ENCODE measurements at places on chromosomes 7 and 10.

- DNase-seq = no peak
Observed at GRCh38 chr7:153301936-153302335, 542.4 kb downstream of the ACTR3B start.

DNA sequence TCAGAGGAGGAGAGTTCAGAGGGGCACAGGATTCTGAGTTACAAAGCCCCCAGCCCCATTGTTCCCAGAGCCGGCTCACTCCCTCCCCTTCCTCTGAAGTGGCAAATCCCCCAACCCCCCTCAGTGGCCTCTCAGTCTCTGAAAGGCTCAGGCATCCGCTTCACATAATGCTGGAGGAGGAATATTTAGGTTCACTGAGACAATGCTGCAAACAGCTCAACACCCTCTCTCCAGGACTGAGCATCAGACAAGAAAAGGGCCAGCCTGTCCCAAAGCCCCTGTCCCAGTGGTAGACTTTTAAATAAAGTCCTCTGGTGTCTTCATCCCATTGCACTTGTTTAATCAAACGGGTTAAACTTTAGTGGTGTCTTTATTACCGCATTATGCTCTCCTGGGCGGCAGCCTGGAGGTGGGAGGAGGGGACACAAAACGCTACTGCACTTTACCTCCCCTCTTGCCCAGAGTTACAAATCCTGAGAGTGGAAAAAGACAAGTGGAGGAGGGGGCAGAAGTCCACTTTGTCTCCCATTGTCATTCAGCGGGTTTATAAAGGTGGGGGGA lies 257.9 kb downstream of the FGFR2 start:
- no peak for DNase-seq

GRCh38 chr10:24850727-24851296 lies 101.6 kb downstream of the PRTFDC1 start:
- no peak for DNase-seq

DNA sequence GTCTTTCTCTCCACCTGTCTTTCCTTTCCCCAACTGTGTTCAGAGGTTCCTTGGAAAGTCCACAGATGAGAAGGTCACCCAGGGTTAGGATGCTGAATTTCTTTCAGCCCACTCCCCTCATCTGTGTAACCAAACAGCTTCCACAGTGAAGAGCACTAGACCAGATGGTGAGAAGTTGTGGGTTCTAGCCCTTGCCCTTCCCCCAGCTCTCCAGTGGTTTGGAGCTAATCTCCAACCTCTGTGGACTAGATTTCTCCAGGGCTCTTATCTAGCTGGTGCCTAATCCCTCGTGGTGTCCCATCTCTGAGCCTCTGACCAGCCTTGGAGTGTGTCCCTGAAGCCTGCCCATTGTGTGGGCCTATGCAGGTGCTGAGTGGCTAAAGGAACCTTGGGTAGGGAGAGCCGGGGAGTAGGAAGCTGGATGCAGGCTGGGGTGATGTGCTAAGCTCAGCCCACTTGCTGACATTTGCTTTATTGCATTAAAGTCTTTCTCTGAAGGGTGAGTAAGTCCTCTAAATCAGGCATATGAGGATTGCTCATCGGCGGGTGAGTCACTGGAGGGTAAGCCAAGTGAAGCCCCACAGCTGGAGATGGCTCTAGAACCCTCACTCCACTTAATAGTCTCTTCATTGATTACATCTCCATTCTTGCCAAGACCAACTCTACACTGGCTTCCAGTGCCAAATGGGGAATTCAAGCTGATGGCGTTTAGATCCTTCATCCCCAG lies 14.9 kb downstream of the DUSP5 start:
- DNase-seq = peak; percentile 54

DNA sequence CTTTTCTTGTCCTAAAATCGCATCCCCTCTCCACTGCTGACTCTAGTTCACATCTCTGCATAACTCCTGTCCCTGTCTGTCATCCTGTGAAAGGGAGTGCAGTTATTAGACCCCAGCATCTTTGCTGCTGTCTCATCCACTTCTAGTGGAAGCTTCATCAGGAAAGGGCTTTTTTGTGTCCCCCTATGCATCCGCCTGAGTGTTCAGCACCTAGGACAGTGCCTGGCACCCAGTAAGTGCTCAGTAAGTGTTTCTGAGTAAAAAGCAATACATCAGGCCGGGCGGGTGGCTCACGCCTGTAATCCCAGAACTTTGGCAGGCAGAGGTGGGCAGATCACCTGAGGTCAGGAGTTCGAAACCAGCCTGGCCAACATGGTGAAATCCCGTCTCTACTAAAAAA lies 211.8 kb upstream of the FOXK1 start:
- no peak for DNase-seq

- no peak for DNase-seq
Observed at GRCh38 chr10:102274062-102274461, 28.7 kb downstream of the GBF1 start.

DNA sequence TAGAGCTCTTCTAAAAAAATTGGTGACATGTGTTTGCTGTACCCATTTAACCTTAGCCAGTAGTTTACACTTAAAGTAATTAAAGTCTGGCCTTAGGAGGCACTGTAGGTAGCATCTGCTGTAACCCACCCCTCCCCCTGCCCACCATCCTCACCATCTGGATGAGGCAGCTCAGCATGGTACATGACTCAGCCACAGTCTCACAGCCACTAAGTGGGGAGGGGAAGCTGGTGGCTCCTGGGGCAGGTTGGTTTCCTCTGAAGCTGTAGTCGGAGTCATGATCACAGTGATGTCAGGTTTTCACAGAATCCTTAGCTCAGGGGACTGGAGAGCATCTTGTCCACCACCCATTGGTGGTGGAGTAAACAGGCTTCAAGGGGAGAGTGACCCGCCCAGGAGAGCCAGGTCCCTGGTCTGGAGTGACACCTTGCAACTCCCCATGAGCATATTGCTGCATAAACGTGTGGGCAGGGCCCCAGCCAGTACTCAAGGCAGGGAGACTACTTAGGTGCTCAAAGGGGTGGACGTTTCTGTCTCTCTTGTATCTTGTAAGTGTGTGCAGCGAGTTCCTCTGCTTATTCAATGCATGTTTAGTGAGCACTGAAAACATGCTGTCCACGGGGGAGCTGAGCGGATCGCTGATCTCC lies 125.9 kb downstream of the GRK5 start:
- peak; percentile 81 for DNase-seq

- no peak for DNase-seq
Observed at GRCh38 chr10:67239864-67240497, 314.1 kb downstream of the LRRTM3 start.

DNA sequence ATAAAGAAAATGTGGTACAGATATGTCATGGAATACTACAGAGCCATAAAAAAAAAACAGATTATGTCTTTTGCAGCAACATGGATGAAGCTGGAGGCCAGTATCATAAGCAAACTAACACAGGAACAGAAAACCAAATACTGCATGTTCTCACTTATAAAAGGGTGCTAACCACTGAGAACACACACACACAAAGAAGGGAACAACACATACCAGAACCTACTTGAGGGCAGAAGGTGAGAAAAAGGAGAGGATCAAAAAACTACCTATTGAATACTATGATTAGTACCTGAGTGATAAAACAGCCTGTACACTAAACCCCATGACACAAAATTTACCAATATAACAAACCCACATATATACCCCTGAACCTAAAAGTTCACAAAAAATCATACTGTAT lies 144.6 kb downstream of the TPK1 start:
- no peak for DNase-seq

GRCh38 chr7:90797596-90797995 lies 201.5 kb downstream of the CDK14 start:
- no peak for DNase-seq

DNA sequence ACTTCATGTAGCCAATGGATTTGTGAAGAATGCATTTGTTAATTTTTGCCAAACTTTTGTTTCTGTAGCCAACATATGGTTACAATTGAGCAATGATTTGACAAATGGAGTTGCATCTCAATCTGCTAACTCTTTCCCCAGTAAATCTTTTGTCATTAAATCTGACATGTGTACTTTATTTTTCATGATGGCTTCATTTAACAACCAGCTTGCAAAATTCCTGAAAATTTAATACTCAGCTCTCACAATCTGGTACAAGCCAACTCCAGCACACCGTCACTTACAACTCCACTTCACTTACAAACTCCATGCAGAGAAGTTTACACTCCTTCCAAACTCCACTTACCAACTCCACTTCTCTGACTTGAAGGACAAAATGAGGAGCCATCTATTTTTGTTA lies 26.5 kb upstream of the HIBADH start:
- no peak for DNase-seq

DNA sequence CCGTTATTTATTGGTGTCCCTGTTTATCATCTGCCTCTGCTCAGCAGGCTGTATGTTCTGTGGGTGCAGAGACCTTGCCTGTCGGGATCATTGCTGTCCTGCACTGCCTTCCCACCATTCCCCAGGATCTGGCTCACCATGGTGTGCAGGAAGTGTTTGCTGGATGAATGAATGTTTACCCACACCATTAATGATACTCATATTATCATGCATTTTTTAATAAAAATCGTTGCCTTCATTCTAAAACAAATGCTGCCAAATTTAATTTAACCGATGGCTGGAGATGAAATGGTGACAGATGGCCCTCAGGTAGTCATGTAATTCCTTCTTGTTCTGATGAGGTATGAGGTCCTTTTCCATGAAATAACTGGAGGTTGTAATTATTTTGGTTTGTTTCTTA lies 22.5 kb downstream of the PLPP4 start:
- no peak for DNase-seq

GRCh38 chr10:131980761-131981428 lies 828 bp downstream of the BNIP3 start:
- no peak for DNase-seq

DNA sequence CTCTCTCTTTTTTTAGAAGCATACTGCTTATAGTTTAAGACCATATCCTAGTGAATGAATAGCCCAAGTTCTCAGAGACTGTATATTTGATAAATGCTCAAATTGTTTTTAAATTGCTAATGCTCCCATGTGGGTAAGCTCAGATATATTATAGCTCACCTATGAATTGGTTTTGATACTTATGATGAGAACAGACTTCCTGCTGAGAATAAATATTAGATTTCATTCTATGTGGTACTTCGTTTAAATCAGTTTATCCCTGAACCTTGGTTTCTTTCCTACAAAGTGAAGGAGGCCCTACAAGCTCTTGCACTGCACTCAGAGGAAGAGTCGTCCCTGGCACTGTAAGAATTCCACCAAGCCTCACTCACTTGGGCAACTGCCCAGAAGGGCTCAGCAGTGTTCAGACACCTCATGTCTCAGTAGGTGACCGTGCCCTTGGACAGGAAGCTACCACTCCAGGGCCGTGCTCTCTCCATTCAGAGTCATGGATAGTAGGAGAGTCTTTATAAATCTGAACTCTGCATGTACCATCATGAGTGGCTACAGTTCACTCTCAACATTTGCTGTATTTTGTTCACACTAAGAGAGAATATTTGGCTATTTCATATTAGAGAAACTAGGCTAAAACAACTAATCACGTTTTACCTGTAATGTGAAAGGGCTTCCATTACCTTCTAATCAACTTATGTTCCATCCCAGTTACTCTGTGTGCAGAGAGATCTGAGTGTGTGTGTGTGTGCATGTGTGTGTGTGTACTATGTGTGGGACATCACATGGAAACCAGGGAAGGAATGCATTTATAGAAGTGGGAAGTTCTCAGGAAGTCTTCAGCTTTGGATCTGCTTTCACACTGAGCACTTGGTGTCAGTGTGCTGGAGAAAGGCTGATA lies 93.8 kb downstream of the PTPRE start:
- DNase-seq = no peak

DNA sequence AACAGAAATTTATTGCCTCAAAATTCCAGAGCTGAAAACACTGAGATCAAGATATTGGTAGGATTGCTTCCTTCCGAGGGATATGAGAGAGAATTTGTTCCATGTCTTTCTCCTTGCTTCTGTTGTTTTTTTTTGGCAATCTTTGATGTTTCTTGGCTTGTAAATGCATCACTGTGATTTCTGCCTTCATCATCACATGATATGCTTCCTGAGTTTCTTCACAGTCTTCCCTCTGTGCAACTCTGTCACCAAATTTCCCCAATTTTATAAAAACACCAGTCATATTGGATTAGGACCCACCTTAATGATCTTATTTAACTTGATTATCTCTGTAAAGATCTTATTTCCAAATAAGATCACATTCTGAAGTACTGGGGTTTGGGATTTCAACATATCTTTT lies 14.7 kb downstream of the TMEM236 start:
- DNase-seq = no peak

- peak; percentile 26 for DNase-seq
Observed at GRCh38 chr7:44050915-44051560, 6.5 kb downstream of the DBNL start.

- DNase-seq = no peak
Observed at GRCh38 chr7:105690325-105690945, 109.1 kb upstream of the EFCAB10 start.

DNA sequence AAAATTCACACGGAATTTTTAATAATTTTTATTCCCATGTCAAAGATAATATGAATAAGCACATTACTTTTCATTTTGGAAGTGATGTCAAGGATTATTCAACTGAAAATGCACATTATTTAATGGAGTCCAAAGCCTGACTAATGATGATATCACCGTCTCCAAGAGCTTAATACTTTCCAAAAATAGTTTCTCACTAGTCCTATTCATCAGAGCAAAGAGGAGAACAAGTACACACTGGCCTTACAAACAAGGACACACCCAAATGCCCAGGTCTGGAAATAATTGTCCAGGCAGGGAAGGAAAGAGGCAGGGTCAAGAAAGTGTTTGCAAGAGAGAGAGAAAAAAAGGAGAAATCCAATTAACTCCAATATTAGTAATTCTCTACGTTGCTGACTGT lies 216.8 kb upstream of the CCDC6 start:
- no peak for DNase-seq

GRCh38 chr10:79404231-79404609 lies 41.2 kb downstream of the ZCCHC24 start:
- DNase-seq = no peak

DNA sequence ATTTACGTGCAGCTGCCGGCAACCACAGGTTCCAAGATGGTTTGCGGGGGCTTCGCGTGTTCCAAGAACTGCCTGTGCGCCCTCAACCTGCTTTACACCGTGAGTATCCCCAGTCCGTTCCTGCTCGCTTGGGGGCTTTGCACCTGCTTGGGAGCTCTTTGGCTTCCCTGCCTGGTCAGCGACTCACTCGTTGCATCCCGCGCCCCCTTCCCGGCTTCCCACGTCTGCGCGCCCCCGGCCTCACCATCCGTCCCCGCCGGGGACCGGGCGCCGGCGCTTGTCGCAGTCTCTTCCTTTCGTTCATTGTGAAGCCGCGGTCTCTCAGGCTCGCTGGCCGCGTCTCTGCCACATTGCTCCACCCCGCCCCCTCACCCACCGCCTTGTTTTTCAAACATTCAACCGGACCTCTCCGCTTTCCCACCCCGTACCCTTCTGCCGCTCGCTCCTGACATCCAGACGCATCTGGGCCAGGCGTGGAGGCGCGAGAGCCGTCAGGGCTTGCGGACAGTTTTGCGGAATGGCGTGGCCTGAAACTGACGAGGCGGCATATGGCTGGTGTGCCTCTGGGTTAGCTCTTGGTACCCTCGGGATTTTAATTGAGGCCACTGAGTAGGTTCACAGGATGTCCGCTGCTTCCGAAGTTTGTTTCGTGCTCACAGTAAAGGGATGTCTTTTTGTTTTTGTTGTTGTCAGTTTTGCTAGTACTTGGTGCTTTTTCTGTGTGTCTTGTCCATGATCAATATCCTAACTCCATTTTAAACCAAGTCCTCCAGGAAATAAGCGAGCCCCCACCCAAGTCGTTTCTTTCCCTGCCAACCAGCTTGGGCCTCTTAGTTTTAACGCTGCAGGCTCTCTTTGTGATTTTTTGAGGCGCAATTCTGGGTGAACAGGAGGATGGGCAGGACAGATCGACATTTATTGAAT lies 639 bp downstream of the TSPAN13 start:
- DNase-seq = no peak

All from CD4-positive, alpha-beta T cell treated with Interleukin-6 for 4 hours (primary cell).